ENCODE measurements at places on chromosomes 3 and 15. TPM values are rescaled to one million over a fixed set of nuclear protein-coding genes. Genes with fewer than 3 reads are reported as not detected.

- peak; percentile 26 for DNase-seq
Measured at GRCh38 chr3:141452045-141452444, 34.8 kb upstream of the RASA2 start.

DNA sequence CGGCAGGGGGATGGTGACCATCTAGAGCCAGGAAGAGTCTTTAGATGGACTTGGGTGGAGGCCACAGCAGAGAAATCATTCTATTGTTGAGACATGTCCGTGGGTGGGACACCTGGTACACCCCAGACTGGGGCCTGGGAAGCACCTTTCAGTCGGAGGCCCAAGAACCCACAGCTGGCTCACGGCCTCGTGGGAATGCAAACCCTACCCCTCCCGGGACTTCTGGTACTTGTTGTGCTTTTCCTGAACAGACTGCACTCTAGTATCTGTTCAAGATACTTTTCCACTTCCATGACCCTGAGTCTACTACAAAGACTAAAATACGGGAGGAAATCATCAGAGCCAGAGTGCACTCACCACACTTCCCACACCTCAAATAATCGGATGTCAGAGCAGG, 60.7 kb downstream of the BDH1 start:
- no peak for DNase-seq

The FBN1 gene
- total RNA-seq: 0.22 TPM

The PTPN23 gene
- total RNA-seq: 44.8 TPM

The A4GNT gene
- total RNA-seq: not detected

- no peak for DNase-seq
Measured at GRCh38 chr15:101528108-101528916, 38.8 kb upstream of the PCSK6 start.

The PLCD1 gene
- total RNA-seq: 1.8 TPM

The APOD gene
- total RNA-seq: not detected

The FBXW12 gene
- total RNA-seq: not detected

- DNase-seq: no peak
Measured at GRCh38 chr15:78453447-78453846, 15.4 kb downstream of the IREB2 start.

GRCh38 chr15:26790118-26790517, 17.3 kb upstream of the GABRB3 start:
- DNase-seq: no peak

The TMF1 gene
- 27.4 TPM for total RNA-seq

- DNase-seq: no peak
Measured at GRCh38 chr15:79243723-79244122, 38.8 kb upstream of the ANKRD34C start.

The CCDC174 gene
- total RNA-seq: 15.4 TPM

GRCh38 chr3:154955907-154956533, 124.1 kb upstream of the MME start:
- no peak for DNase-seq

DNA sequence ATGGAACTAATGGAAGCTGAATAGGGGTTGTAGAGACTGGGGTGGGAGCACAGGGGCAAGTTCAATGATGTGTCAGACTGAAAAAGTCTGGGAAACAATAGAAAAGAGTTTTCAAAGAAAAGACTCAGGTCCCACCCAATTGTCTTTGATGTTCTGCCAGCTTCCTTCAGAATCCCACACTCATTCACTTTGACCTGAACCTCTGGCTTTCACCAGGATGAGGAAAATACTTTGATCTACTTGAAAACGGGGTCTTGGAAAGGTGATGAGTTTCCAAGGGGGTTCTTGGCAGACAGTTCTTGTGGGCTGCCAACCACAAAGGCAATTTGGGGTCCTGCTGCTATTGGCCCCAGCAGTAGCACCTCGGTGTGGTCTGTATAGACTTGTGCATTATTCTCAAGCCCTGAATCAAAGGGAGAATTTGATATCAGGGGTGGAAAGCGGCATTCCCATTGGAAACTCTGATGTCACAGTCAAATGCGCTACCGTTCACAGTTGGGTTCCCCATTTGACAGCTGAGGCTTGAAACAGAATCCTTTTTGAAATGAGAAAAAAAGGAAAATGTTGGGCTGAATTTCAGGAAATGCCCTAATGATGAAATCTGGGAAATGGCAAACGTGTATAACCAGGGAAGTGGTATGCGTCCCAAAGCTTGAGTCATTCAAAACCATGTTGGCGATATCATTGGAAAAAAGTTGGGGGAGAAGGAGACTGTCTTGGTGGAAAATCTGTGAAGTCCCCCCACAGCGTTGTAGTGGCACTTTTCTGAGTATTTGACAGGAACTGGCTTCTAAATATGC, 229.2 kb upstream of the LRTM1 start:
- DNase-seq: no peak

DNA sequence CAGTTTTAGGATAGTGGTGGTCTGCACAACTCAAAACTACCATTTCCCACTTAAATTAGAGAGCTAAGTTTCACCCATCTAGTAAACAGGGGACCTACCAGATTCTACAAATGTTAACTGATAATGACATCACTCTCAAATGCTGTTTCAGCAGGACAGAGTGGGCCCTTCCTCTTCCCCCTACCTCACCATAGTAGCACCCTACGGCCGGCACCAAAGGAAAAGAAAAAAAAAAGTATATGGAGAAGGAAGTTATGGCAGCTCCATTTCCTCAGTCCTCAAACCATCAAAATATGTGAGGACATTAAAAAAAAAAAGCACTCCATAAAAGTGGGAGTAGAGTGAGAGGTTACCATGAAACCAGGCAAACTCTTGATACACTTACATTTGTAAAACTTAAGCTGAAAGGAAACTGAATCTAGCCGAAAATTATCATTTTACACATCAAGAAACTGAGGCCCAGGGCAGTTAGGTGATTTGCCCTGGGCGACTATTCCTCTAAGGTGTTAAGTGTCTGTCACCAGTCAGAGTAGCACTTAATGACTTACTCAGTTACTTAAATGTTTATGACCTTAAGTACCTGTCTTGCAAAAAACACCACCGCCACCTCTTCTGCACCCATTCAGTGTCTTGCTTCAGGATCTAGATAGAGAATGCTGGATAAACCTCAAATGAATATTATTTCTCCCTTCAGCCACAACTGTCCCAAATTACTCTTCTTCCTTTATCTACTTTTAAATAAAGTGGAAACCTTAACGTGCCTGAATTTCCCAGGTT, 2.7 kb downstream of the MSL2 start:
- DNase-seq: no peak

The INKA1 gene
- total RNA-seq: 1.4 TPM

GRCh38 chr3:172800156-172800555, 49.6 kb downstream of the ECT2 start:
- DNase-seq: no peak

DNA sequence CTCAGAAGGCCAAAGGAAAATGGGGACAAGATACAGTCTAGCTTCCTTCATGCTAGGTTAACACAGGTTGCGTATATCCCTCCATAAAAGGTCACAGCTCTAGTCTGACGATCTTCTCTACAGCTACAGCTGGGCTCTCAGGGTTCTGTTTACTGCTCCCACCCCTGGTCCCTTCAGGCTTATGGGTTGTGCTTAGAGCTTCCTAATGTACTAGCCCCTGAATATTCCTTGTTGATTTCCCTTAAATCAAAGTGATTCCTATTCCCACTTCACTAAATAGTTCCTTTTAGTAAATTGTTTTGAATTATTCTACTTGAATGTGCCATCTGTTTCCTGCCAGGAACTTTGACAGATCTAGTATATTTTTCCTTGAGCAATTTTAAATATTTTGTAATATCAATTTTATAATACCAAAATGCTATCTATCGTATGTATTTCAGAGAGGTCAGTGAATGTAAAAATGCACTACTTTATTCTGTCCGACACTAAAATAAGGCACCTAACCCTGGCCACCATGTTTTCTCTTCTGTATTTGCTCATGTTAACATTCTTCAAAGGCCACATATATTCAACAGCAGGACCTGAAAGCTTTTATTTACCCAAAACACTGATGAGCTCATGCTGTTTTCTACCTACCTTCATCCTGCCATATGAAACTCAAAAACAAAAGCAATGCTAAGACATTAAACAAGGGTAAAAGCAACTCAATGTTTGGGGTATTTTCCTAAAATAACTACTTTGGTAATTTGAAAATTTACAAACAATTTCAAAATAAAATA, 92.8 kb upstream of the TGFBR2 start:
- no peak for DNase-seq

The STRA6 gene
- not detected for total RNA-seq

- peak; percentile 1 for DNase-seq
Measured at GRCh38 chr3:126126286-126126685, 42.4 kb upstream of the SLC41A3 start.
